ENCODE measurements at places on chromosomes 6 and 20.

- DNase-seq = no peak
These were observed 10.8 kb downstream of the CTSZ start for GRCh38 chr20:58996226-58996611.

DNA sequence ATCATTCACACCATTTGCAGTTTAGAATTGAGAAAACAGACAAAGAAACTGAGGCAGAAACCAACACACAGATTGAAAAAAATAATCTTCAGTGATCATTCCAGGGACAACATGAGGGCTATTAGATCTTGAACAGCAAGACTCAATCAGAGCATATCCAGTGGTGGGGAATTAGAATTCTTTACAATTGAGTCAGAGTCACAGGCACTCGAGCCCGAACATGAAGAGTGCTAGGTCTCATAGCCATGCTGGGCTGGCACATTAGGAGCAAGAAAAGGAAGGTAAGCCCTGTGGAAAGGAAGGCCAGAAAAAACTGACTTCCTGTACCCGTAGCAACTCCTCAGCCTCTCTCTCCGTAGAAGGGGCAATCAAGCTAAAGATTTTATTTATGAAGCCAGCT is 419.9 kb downstream of the HAO1 start:
- no peak for DNase-seq

- DNase-seq = no peak
These were observed 6.4 kb downstream of the VNN2 start for GRCh38 chr6:132751306-132751705.

DNA sequence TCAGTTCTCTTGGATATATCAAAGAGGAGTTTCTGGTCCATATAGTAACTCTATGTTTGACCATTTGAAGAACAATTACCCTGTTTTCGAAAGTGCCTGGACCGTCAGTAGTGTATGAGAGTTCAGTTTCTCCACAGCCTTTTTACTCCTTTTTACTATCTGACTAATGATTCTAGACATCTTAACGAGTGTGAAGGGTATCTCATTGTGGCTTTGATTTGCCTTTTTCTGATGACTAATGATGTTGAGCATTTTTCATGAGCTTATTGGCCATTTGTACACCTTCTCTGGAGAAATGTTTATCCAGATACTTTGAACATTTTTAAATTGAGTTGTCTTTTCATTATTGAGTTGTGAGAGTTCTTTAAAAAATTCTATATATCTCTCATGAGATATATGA is 114.9 kb upstream of the ATXN1 start:
- no peak for DNase-seq

GRCh38 chr6:16088409-16088808 is 40.5 kb upstream of the MYLIP start:
- DNase-seq = no peak

- no peak for DNase-seq
These were observed 1.9 kb downstream of the GRM4 start for GRCh38 chr6:34143884-34144580.

- no peak for DNase-seq
These were observed 46.1 kb downstream of the MBOAT1 start for GRCh38 chr6:20166210-20166609.

Measured in activated CD4-positive, CD25-positive, alpha-beta regulatory T cell (primary cell).